Stimulated activated CD8-positive, alpha-beta memory T cell treated with anti-CD3 and anti-CD28 coated beads, Interleukin-15, amount 100 ng/mL, for 48 hours (primary cell): ENCODE measurements at places on chromosomes 13 and 19.

- DNase-seq: no peak
These were observed 227.0 kb upstream of the RXFP2 start for GRCh38 chr13:31512331-31512730.

GRCh38 chr13:71979616-71980015 lies 112.6 kb upstream of the DACH1 start:
- DNase-seq: no peak

- no peak for DNase-seq
These were observed 4.1 kb upstream of the C1QTNF9B start for GRCh38 chr13:23901365-23901764.

DNA sequence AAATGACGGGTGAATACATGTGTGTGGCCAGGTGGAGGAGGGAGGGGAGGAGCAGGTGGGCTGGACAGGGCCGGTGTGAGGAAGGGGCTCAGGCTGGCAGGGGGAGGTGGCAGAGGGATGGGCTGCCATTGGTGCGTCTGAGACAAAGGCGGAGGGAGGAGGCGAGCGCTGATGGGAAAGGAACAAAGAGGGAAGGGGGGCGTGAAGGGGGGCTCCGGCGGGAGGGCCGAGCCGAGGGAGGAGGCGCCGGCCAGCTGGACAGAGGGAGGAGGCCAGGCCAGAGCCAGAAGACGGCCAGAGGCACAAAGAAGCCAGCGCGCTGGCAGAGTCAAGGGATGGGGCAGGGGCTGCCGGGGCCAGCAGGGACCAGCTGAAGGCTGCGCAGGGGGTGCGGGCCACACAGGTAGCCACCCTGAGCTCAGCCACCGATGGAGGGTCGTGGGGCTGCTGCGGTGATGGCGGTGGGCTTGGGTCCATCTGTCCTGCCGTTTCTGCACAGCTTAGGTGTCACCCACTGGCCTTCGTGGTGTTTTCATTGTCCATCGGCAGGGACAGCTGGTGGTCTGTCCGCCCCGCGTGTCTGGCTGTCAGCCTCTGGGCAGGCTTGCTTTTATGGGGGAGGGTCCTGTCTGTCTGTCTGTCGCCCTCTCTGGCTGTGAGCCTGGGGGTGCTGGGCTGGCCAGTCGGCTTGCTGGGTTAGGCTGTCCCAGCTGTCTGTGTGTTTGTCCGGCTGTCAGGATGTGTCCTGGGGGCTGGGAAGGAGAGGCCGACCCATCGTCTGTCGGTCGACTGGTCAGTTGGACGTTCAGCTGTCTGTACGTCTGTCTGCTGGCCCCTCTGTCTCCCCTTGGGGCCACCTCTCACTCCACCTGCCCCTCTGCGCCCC lies 2.2 kb downstream of the APC2 start:
- DNase-seq: no peak

GRCh38 chr13:113938246-113938645 lies 35.6 kb downstream of the C13orf46 start:
- DNase-seq: no peak

GRCh38 chr13:50357586-50358118 lies 342.4 kb downstream of the KCNRG start:
- DNase-seq: no peak

GRCh38 chr13:53920916-53921315 lies 892.3 kb downstream of the OLFM4 start:
- no peak for DNase-seq

GRCh38 chr13:28320884-28321574 lies 173.9 kb downstream of the FLT1 start:
- DNase-seq: no peak

GRCh38 chr19:3723883-3724282 lies 15.7 kb downstream of the TJP3 start:
- DNase-seq: no peak

- no peak for DNase-seq
These were observed at the start of gene OXGR1 for GRCh38 chr13:96994017-96994857. TSS of gene OXGR1 (minus strand) at chr13:96994476. CDS start at chr13:96987759, 6,717 bp downstream.

- no peak for DNase-seq
These were observed 16.8 kb downstream of the FPR2 start for GRCh38 chr19:51777570-51778462.

GRCh38 chr13:29676941-29677452 lies 81.5 kb upstream of the SLC7A1 start:
- no peak for DNase-seq

DNA sequence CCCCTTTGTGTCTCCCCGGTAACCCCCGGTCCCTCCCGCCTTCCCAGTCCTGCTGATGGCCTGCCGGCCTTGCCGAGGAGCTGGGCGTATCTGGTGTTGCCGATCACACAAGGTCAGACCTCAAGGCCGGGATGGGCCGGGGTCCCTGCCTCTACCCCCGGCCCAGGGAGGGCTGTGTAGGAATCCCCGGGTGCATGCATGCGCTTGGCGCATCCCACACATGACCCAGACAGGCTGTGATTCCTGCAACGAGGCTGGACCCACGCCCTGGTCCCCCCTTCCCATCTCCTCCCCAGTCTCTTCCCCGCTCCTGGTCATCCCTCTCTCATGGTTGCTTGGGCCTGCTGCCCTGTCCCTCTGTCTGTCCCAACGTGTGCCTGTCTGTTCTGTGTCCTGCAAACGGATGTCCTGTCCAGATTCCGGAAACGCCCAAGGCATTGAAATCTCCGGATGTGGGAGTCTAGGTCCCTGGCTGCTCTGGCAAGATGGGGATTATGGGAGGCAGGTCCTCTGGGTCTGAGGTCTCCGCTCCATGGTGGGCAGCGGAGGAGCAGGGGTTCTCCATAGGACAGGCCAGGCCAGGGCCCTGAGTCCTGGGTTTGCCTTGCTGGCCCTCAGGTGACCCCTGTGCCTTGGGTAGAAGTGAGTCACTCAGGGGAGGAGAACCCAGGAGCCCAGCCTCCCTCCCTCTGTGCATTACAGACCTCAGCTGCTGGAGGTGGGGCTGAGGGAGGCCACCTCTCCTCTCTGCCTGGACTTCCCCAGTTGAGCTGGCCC lies 1.6 kb downstream of the PKN1 start:
- DNase-seq: no peak

DNA sequence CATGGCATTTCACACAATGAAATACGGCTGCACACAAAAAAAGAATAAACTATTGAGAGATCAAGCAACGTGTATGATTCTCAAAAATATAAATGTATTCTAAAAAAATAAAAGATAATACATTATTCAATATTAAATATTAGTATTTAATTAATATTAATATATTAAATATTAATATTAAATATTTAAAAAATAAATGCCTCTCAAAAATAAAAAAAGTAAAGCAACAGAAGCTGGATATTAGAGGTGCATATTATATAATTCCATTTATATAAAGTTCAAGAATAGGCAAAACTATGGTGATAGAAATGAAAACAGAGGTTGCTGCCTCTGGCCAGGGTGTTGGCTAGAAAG lies 57.1 kb downstream of the GADD45B start:
- DNase-seq: no peak

GRCh38 chr13:94384231-94384905 lies 95.1 kb downstream of the DCT start:
- DNase-seq: no peak

DNA sequence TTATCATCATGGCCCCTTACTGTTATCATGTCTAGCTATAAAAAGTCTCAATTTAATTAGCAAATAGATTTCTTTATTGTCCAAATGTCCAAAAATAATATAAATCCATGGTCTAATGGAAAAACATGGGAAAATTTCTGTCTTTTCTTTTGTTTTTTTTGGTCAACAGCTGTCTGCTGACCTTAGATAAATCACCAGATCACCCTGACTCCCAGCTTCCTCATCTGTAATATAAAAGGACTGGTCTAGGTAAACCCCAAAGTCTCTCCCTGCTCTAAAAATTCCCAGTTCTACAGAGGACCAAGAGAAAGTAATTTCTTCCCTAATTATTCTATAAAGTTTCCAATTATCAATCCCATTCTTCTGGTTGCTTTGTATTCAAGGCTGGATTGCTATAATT lies 30.7 kb upstream of the RCBTB2 start:
- no peak for DNase-seq

DNA sequence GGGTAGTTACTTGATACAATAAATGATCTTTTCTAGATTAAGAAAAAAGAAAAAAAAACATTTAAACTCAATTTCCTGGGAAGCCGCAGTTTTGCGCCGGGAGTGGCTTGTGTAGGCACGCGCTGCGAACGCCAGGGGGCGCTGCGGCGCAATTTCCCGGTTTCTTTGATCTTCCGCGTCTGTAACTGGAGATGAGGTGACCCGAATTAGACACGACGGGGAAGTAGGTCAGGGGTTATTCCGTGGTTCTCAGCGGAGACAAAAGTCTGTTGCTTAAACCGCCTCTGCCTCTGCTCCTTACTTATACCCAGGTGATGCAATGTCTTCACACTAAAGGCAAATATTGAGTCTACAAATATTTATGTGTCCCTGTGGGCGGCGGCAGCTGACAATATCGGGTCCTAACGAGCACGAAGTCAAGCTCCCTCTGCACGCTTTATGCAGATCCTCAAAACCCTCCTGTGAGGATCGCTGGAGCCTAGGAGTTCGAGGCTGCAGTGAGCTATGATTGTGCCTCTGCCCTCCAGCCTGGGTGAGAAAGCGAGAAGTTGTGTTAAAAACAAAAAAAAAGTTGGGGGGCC lies 15.2 kb downstream of the STXBP2 start:
- peak; percentile 62 for DNase-seq

DNA sequence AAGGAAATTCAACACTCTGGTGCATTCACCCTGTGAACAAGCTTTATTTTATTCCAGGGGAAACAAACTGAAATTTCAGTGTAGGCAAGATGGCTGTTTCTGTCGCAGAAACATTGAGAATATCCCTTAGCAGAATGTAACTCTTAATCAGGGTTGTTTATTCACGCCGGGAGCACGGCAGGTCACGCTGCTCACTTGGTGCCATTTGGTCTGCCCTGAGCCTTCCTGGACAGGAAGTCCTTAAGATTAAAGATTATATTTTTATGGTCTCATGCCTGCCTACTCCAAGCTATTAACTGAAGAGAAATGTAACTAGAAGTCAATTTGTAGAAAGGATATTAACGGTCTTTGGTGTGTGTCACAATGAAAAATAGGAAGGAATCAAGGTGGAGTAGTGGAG lies 185.3 kb upstream of the ARGLU1 start:
- DNase-seq: no peak

GRCh38 chr13:85194482-85194881 lies 604.7 kb downstream of the SLITRK6 start:
- DNase-seq: no peak
